Thoracic aorta (tissue), 2 donors: ENCODE measurements at places on chromosomes 4 and X.

DNA sequence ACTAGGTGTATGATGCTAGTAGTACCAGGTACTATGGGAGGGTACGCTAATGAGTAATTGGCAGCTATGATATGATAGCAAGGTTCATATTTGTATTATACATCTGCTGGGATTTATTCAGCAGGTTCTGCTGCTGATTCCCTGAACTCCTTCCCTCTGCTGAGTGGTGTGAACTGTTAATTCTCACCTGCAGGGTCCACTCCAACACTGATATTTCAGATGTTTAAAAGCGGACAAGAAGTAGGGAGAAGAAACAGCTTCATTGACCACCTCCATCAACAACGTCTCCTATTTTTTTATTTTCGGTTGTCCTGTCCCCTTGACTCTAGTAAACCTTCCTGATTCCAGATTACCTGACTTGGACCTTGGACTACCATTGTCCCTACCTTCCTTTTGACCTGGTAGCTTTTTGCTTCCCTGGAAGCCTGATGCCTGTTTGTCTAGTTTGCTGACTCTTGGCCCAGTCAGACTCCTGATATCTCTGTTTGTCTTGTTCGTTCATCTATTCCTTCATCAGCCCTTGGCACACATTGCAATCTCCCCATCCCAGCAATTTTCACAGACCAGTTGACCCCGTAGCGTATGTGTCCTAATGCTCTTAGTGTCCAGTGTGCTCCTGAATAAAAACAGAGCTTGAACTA lies 34.0 kb upstream of the RNF128 start:
- DNase-seq = no peak

DNA sequence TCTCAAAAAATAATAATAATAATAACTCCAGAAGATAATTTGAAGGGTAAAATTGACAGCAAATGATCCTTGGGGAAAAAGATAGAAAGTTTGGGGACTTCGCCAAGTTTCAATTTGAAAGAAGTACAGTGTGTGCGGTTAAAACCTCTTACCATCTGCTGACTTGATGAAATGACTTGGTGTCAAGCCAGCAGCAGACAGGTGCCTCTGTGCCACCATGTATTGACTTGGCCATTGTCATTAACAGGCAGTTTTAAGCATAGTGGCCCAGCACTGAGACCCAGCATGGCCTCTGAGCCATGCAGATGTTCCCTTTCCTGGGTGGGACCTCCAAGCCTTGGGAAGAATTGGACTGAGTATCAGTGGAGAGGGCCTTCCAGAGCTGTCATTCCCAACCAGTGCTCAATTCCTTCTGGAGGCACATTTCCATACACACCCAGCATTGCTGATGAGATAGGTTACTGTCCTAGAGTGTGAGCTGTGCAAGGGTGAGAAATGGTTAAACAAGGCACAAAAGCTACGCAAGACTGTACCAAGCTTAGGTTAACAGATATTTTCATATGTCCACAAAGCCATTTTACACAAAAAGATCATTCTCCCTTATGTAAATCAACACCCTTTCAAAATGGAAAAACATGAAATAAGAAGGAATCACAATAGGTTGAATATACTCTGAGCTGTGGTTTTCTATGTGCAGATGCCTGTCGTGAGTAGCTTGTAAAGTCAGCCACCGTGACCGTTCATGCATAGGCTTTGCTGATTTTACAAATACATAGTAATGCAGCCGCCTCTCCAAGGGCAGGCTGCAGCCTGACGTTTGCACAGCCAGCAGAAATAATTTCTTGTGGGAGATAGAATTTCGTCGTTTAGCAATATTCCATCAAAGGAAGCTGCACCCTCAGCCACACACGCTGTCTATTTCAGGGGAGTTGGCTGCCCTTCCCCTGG lies 59.4 kb upstream of the FBXW7 start:
- no peak for DNase-seq

GRCh38 chr4:43607400-43607799 lies 714.9 kb downstream of the GRXCR1 start:
- DNase-seq = no peak

GRCh38 chrX:23694606-23695005 lies 27.3 kb downstream of the PRDX4 start:
- DNase-seq = peak; percentile 2

- DNase-seq = no peak
Measured at GRCh38 chr4:75702919-75703411, 21.4 kb upstream of the USO1 start.

DNA sequence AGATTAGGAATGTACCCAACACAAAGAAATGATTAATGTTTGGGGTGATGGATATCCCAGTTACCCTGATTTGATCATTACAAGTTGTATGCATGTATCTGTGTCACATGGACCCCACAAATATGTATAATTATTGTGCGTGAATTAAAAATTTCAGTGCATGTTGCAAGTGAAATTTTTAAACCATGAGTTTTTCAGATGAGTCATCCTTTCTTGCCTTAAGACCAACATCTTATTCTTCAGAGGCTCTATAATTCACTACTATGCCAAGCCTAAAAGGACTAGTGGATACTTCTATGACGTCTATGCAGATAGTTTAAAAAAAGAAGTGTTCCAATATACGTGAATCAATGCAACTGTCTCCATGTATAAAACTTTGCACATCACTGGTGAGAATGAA lies 113.0 kb upstream of the SH3RF1 start:
- no peak for DNase-seq

DNA sequence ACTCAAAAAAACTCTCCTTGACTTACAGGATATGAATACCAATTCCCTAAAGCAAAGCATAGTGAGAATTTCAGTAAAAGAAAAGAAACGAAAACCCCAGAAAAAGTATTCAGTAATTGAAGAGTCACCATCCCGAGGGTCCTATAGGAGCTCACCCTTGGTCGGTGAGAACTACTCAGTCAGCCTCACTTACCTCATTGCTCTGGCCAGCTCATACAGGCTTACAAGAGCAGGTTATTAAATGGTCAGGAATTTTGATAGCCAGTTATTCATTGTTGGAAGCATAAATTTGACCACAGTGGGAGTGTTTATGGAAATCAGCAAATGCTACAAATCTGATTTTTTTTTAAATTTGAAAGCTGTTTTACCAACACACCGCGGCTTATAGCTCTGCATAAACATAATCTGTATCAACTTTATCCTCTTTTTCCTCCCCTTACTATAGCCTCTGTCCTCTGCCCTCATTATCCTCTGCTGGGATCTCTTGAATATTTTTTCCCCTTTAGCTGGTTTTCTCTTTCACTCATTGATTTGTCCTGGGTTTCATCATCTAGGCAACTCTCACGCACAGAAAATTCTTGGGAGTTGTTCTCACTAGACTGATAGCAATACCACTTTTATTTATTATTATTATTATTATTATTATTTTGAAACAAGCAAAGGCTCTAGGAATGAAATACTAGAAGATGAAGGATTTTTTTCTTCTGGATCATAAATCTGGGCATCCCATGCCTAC lies 11.0 kb upstream of the CXCL2 start:
- no peak for DNase-seq

DNA sequence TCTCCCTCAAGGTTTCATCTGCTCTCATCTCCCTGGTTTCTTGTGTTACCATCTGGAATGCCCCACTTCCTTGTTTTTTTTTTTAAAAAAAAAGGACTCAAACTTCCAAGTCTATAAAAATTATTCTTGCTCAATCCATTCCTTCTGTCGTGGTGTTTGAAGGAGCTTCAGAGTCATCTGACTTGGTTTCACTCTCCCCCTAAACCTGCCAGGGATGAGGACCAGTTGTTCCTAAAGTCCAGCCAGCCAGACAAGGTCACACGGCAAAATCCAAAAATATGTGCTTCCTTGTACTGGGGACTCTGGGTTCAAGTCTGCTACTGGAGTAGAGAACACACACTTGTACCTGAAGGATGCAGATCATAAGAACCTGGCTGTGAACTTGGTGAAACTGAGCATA lies 84.5 kb upstream of the GPM6B start:
- DNase-seq = no peak

- DNase-seq = no peak
Measured at GRCh38 chr4:81335122-81335912, 120.3 kb upstream of the PRKG2 start.

GRCh38 chr4:156662921-156663320 lies 308.7 kb downstream of the PDGFC start:
- no peak for DNase-seq

GRCh38 chrX:78747489-78747888 lies at the start of gene LPAR4:
Gene LPAR4, plus strand, starts transcription at chrX:78747720. Its CDS starts 7,150 bp downstream, at chrX:78754870.
- no peak for DNase-seq

DNA sequence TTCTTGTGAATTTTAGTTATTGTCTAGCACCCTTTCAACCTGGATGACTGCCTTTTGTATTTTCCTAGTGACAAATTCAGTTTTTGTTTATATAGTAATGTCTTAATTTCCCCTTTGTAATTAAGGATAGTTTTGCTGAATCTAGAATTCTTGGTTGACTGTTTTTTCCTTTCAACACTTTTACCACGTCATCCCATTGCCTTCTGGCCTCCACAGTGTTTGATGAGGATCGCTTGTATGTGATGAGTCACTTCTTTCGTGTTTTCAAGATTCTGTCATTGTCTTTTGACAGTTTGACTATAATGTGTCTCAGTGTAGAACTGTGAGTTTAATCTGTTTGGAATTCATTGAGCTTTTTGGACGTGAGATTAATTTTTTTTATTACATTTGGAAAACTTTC lies 30.1 kb downstream of the KDM6A start:
- no peak for DNase-seq

DNA sequence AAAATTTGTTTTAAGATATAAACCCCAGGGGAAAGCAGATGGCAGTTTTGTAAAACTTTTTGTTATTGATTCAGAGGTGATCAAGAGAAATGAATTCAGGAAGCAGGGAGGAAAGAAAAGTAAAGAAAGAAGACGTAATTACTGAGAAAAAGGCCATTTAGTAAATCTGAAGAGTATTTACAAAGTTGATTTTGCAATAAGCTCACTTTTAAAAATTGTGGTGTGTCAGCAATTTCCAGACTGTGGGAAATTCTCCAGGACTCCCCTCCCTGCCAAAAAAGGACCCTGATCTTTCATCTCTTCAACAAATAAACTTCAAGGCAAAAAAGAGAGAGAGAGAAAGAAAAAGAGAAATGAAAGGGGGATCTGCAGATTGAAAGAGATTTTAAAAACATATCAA lies 36.6 kb downstream of the PCYT1B start:
- DNase-seq = no peak

DNA sequence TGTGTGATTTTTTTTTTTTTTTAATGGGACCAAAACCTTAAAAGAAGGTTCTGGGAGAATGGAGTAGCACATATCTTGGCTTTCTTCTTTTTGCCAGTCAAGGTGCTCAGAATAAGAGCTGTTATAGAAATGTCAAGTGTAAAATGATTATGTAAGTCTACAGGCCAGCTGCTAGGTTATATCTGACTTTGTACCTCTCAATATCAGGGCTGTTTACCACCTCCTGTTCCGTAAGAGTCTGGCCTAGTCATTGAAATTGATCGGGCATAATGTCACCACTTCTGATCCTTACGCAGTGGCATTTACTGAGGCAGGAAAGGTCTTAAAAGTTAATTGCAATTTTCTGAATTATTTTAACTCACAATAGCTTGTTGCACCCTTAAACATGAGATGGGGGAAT lies 41.1 kb downstream of the LIMCH1 start:
- DNase-seq = no peak

- no peak for DNase-seq
Measured at GRCh38 chr4:127048376-127049044, 584.2 kb upstream of the INTU start.

GRCh38 chr4:2095236-2096072 lies 36.3 kb downstream of the NAT8L start:
- no peak for DNase-seq

GRCh38 chr4:145196747-145197146 lies 16.4 kb upstream of the OTUD4 start:
- no peak for DNase-seq

DNA sequence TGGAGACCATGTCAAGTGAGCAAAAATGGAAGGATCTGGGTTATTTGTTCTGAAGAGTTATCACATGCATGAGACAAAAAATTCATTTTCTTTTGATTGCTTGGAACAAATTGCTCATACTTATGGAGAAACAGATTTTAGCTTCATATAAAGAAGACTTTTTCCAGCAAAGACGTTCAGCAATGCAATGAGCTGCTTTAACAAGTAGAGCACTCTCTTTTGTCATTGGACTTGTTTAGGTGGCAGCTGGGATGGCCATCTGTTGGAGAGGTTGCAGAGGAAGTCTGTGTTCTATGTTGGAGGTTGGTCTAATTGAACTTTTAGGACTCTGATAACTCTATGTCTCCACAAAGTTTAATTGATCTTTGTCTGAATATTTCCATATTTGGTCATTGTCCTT lies 19.9 kb upstream of the CEP135 start:
- no peak for DNase-seq

GRCh38 chr4:153156263-153156662 lies 48.0 kb upstream of the TRIM2 start:
- no peak for DNase-seq

DNA sequence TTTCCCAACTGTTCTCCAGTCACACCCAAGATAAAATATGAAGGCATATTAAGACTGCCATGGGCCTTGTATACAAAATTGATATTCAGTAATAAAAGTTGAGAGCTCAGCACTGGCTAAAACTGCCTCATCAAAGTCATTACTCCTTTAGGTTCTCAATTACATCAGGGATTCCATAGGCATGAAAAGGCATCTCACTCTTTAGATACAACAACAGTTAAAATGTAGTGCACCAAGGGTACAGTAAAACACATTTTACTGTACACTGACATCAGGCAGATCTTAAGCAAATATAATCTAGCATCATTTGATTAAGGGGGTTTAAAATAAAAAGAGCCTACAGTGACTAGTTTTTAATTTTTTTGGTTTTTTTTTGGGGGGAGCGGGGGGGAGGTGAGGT lies 107.7 kb downstream of the PPP3CA start:
- no peak for DNase-seq

- no peak for DNase-seq
Measured at GRCh38 chr4:161197474-161197873, 966.3 kb downstream of the FSTL5 start.
